Psoas muscle (tissue), 8 donors: ENCODE measurements at places on chromosomes 2 and 18. TPM values are rescaled to one million over a fixed set of nuclear protein-coding genes. Genes with fewer than 3 reads are reported as not detected.

Gene PHOSPHO2
- total RNA-seq, result 2.3 TPM

Gene PLB1
- 2.2 TPM for total RNA-seq

Gene LIMS3
- total RNA-seq, result 2.8 TPM

Gene NOP58
- 46.3 TPM for total RNA-seq

Gene MAB21L4
- total RNA-seq, result not detected

Gene RMDN2
- 4.7 TPM for total RNA-seq

Gene UNC80
- total RNA-seq, result not detected

Gene HOXD3
- 0.73 TPM for total RNA-seq

Gene ANKRD53
- 0.58 TPM for total RNA-seq

Gene SIGLEC15
- total RNA-seq, result not detected

Gene MC2R
- not detected for total RNA-seq

Gene ABHD1
- total RNA-seq, result 3.8 TPM

Gene MRO
- 1.7 TPM for total RNA-seq

Gene PLCD4
- total RNA-seq, result 47.9 TPM

Gene SRD5A2
- 0.10 TPM for total RNA-seq

Gene CHRND
- 300 TPM for total RNA-seq

Gene ZSWIM2
- not detected for total RNA-seq

Gene EPB41L3
- total RNA-seq, result 6.0 TPM

Gene SERPINB11
- total RNA-seq, result not detected

Gene BMP10
- total RNA-seq, result not detected

Gene FHOD3
- 98.2 TPM for total RNA-seq

Gene SULT1C4
- 4.2 TPM for total RNA-seq

Gene SUPT7L
- total RNA-seq, result 23.5 TPM

Gene UGT1A6
- not detected for total RNA-seq

Gene NOSTRIN
- total RNA-seq, result 3.7 TPM

Gene C2orf69
- total RNA-seq, result 21.6 TPM

Gene GALNT5
- total RNA-seq, result 0.06 TPM

Gene BOLL
- 6.5 TPM for total RNA-seq

Gene GPR39
- total RNA-seq, result not detected
